Skin of body (tissue), 3 donors: ENCODE measurements at places on chromosomes 2 and 18. TPM values are rescaled to one million over a fixed set of nuclear protein-coding genes. Genes with fewer than 3 reads are reported as not detected.
A peak's percentile ranks its signal among the peaks of the same experiment; 100 is the strongest.

DNA sequence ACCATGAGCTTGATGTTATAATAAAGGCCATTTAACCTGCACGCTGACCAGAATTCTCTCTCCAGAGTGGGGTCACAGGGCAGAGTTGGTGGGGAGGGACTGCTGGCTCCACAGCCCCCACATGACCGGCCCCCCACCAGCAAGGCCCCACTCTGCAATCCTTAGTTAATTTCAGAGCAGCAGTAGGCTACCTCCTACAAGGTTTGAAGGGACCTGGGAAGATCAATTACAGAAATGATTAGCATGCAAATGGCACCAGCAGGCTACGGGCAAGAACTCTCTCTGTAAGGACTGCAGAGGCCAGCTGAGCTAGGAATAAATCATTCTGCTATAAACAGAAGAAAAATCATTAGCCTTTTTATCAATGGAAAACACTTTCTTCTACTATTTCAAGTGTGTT, 135.3 kb downstream of the C1D start:
- no peak for DNase-seq

- DNase-seq: no peak
These were observed 14.0 kb upstream of the PDIA6 start for GRCh38 chr2:10826625-10827024.

TMEM169 gene
- 0.69 TPM for total RNA-seq

GRCh38 chr2:186410802-186411201, 75.3 kb upstream of the ZC3H15 start:
- no peak for DNase-seq

DNA sequence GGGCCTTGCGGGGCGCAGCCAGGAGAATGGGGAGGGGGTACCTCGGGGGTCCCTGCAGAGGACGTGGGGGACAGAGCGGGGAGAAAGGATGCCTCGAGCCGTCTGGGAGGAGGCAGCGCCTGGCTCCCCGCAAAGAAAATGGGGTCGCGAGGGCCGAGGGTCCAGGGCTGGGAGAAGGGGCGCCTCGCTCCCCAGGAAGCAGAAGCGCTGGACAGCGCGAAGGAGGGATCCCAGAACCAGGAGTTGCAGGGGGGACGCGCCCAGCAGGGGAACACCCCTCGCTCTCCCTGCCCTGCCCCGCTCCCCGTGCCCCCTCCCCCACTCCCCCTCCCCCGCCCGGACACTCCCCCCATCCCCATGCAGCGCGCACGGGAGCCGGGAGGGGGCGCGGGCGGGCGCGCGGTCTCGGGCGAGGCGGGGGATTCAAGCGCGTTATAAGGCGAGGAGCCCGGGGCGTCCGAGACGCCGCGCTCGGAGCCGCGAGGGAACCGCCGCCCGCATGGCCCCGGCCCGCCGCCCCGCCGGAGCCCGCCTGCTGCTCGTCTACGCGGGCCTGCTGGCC, at the start of gene ERFE:
Gene ERFE, plus strand, starts transcription at position 462 of the 562 bp plus-strand sequence. Its CDS starts 38 bp downstream, at position 500.
- DNase-seq: peak; percentile 19

DNA sequence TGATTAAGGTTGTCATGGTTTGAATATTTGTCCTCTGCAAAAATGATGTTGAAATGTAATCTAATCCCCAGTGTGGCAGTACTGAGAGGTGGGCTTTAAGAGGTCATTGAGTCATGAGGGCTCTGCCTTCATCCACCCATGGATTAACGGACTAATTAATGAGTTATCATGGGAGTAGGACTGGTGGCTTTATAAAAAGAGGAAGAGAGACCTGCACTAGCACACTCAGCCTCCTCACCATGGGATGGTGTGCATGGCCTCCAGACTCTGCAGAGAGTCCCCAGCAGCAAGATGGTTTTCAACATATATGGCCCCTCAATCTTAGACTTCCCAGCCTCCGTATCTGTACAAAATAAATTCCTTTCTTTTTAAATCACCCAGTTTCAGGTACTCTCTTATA, 41.0 kb downstream of the DTNB start:
- no peak for DNase-seq

DNA sequence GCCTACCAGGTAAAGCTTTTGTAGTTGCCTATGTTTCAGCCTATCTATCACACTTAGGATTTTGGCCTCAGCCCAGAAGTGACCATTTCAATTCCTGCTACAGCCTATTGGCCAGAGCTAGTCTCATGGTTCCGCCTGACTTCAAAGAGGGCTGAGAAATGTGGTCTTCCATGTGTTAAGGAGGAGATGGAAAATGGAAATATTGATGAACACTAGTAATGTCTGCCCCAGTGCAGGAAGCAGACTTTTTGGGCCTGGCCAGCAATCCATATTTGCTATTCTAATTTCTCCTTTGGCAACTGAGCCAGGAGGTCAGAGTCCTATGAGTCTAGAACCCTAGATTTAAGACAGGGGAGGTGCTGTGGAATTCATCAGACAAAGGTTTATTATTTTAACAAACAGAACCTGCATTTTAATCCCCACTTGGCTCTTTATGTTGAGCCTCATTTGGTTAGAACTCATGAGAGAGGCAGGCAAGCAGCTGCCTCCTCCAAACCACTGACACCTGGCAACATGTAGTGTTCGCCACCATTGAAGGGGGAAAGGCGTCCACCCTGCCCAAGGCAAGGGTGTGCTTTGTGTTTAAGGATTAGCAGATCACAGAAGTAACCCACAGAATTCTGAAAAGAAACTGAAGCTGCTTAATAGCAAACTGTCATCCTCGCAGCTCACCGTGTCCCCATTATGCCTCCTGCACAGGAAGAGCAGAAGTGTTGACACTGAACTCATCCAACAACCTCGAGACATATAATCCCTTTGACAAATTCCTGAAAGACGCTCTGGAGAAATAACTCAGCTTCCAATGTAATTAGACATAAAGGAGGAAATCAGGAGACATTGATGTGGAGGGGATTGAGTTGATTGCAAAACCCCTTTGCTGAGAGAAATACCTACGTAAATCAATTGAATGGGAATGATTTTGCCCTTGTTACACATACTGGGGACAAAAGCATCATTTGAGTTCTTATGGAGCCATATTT, 47.7 kb upstream of the SCG2 start:
- no peak for DNase-seq

- DNase-seq: no peak
These were observed 32.5 kb downstream of the INPP5D start for GRCh38 chr2:233092432-233093165.

DNA sequence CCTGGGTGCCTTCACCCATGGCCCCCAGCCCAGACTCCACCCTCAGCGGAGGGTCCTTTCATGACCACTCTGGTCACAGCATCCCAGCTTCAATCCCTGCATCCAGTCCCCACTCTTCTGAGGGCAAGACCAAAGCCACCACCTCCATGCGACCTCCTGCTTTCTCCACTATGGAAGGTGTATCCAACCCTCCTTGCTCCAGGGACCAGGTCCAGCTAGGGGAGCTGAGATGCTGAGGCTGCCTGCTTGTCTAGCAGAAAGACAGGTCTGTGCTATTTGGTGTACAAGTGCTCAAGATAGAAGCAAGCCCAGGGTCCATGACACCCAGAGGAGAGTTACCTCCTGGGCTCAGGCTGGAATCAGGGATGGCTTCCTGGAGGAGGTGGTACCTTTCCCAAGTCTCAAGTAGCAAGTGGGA, 73.8 kb upstream of the RAB6C start:
- no peak for DNase-seq
